ENCODE measurements at places on chromosomes 11 and 22.

DNA sequence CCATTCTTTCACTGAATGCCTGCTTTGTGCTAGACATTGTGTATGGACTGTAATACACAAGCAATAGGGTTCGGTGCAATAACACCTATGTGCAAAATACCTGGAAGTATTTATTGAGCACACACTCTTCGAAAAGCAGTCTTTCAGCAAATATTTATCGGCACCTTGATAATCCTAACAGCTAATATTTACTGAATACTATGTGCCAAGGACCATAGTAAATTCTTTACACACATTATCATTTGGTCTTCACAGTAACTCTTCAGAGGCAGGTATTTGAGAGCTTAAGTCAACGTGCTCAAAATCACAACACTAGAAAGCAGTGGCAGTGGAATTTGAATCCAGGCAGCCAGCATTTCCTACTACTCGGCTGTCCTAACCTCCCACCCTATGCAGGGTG, 2.2 kb downstream of the B3GNT6 start:
- no peak for DNase-seq
- H3K27ac ChIP-seq: no peak overlapping the region
- H3K4me3 ChIP-seq: no peak overlapping the region
- peaks cover 67% of the 10 kb centered on the region for H3K27me3 ChIP-seq
- H3K4me1 ChIP-seq: no peaks in the 10 kb centered on the region
- peaks cover 2% of the 10 kb centered on the region for H3K36me3 ChIP-seq

DNA sequence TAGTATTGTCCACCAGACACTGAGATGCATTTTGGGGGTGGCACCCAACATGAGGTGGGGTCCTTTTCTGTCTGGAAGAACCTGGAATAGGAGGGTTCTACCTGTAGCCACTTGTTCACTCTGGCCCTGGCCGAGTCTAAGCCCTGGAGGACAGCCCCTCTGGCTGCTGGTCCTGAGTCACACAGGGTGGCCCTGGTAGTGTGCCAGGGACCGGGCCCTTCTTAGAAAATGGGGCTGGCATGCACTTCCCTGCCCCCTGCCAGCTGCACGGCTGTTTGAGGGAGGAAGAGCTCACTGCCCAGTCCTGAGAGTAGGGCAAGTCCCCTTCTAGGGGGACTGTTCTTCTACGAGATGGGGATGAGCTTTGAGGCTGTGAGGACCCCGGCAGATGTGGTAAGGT, 2.2 kb downstream of the PLCB3 start:
- H3K27ac ChIP-seq: no peak overlapping the region
- H3K4me1 ChIP-seq: peaks cover 21% of the 10 kb centered on the region
- DNase-seq: no peak
- no peaks in the 10 kb centered on the region for H3K27me3 ChIP-seq
- H3K36me3 ChIP-seq: peaks cover 19% of the 10 kb centered on the region

DNA sequence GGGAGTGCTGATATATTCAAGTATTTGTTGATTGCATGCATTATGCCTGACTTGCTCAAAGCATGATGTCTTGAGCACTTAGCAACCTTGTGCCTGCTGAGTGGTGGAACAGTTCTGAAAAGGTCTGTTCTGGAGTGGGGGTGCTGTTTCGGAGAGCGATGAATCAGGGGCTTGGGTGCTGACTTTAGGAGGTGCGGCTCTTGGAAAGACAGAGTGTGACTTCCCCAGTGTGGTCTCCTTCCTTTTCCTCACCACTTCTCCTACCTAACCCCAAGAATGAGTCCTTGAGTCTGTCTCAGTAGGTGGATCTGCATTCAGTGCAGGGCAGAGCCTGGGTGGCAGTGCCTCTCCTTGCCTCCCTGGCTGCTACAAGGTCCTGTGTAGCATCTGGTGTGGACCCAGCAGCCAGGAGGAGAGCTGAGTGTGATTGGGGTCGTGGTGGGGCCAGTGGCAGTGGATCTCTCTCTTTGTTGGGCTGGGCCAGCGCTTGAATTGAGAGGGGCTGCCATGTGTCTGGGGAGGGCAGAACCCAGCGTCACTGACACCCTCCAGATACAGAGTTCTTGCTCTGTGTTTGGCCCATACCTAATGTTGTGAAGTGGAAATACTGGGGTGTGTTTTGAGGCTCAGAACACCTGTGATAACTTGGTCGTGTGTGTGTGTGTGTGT, 35.9 kb downstream of the ST3GAL4 start:
- no peaks in the 10 kb centered on the region for H3K27me3 ChIP-seq
- H3K4me1 ChIP-seq: peaks cover 17% of the 10 kb centered on the region
- DNase-seq: no peak
- no peaks in the 10 kb centered on the region for H3K36me3 ChIP-seq
- H3K4me3 ChIP-seq: no peak overlapping the region
- peak overlapping the region; percentile 26 for H3K27ac ChIP-seq

- H3K4me3 ChIP-seq: no peak overlapping the region
- DNase-seq: no peak
- no peaks in the 10 kb centered on the region for H3K4me1 ChIP-seq
- no peak overlapping the region for H3K27ac ChIP-seq
- peaks cover 8% of the 10 kb centered on the region for H3K27me3 ChIP-seq
- no peaks in the 10 kb centered on the region for H3K36me3 ChIP-seq
Measured at GRCh38 chr11:15927864-15928217, 428.5 kb downstream of the SOX6 start.

DNA sequence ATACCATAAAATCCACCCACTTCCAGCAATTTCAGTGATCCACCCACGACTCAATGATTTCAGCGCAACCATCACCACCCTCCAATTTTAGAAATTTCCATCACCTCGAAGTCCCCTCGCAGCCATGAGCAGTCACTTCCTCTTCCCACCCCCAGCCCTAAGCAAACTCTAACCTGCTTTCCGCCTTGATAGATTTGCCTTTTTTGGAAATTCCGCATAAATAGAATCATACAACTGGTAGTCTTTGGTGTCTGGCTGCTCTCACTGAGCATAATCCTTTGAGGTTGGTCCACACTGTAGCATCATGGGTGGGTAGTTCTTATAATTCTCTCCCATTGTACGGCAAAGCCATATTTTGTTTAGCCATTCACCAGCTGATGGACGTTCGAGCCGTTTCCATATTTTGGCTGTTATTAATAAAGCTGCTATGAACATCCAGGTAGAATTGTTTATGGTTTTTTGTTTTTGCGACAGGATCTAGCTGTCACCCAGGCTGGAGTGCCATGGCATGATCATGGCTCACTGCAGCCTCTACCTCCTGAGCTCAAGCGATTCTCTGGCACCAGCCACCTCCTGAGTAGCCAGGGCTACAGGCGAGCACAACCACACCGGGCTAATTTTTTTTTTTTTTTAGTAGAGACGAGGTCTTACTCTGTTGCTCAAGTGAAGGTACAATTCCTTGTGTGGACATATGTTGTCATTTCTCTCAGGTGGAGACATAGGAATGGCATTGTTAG, 16.0 kb downstream of the PIM3 start:
- DNase-seq: no peak
- H3K36me3 ChIP-seq: peaks cover 19% of the 10 kb centered on the region
- H3K4me3 ChIP-seq: no peak overlapping the region
- peaks cover 17% of the 10 kb centered on the region for H3K4me1 ChIP-seq

- no peak for DNase-seq
- no peak overlapping the region for H3K4me3 ChIP-seq
- H3K36me3 ChIP-seq: peaks cover 12% of the 10 kb centered on the region
- H3K27ac ChIP-seq: no peak overlapping the region
- H3K27me3 ChIP-seq: no peaks in the 10 kb centered on the region
- H3K4me1 ChIP-seq: peaks cover 17% of the 10 kb centered on the region
Measured at GRCh38 chr22:46678003-46678657, 57.9 kb downstream of the GRAMD4 start.

DNA sequence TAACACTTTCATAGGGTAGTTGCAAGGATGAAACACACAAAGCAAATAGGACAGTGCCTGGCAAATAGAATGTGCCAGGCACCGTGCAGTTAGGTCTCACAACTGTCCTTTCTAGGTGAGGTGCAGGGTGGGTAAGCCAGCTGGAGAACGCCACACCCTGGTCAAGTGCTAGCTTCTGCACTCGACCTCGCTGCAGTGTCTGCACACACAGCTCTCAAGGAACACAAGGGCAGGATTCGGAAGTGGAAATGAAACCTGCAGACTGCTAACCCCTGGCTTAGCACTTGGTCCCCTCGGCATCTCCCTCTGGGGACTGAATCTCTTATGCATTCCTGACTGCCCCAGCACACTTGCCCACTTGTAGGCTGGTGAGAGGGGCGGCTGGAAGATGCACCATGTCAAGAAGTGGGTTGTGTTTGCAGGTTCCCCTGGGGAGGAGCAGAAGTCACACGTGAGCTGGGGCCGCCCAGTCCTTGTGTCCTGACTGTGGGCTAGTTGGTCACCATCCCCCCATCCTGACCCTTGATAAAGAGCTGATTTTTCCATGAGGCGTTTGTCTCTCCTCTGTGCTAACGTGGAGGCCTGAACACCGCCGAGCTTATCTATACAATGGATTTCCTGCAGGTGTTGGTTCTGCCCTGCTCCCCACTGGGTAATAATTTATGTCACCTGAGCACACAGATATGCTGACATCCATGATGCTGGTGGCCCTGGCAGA, 89.0 kb downstream of the MICAL2 start:
- DNase-seq: no peak
- peak overlapping the region; percentile 98 for H3K27ac ChIP-seq
- H3K4me3 ChIP-seq: peak overlapping the region; percentile 85
- H3K27me3 ChIP-seq: no peaks in the 10 kb centered on the region
- H3K36me3 ChIP-seq: peaks cover 9% of the 10 kb centered on the region
- H3K4me1 ChIP-seq: peaks cover 54% of the 10 kb centered on the region

DNA sequence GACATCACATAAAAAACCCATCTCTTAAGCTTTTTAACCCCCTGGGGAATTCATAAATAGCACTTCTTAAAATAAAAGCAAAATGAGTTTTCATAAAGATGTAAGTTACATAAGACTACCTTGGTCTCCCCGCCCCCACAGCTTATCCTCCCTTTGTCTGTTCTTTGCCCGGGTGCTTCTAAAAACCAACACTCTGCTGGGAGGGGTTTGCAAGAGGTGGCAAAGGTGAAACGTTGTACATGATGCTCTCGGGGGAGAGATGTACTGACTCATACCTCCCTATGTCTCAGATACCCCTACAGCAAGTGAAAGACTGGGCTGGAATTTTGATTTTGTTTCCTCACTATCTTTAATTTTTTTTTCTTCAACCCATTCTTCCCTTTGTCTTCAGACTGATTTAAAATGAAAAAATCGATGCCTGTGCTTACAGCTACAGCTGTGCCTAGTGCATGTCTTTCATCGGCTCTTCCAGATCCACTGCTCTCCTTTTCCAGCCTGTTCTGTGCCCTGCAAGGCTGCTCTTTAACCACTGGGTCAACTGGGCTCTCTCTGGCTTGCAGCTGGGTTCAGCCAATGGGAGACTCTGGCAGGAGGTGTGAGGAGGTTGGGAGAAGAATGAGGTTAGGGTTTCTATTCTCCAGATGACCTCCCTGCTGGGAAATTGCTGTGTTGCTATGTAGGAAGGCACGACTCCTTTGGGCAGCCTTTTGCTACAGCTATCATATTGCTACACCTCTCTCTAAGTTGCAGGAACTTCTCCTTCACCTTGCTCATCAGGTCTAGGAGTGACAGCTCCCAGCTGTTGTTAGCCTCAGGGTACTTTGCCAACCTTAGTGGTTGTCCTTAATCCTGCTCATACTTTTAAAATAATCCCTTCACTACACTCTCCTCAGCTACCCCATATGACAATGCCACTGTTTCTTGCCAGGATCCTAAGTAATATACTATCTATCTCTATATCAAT, 266.5 kb downstream of the TENM4 start:
- no peak overlapping the region for H3K4me3 ChIP-seq
- no peak overlapping the region for H3K27ac ChIP-seq
- H3K4me1 ChIP-seq: no peaks in the 10 kb centered on the region
- H3K27me3 ChIP-seq: no peaks in the 10 kb centered on the region
- no peak for DNase-seq

GRCh38 chr11:95466416-95466815, 235.4 kb upstream of the SESN3 start:
- H3K4me3 ChIP-seq: no peak overlapping the region
- H3K36me3 ChIP-seq: peaks cover 2% of the 10 kb centered on the region
- H3K27me3 ChIP-seq: peaks cover 2% of the 10 kb centered on the region

DNA sequence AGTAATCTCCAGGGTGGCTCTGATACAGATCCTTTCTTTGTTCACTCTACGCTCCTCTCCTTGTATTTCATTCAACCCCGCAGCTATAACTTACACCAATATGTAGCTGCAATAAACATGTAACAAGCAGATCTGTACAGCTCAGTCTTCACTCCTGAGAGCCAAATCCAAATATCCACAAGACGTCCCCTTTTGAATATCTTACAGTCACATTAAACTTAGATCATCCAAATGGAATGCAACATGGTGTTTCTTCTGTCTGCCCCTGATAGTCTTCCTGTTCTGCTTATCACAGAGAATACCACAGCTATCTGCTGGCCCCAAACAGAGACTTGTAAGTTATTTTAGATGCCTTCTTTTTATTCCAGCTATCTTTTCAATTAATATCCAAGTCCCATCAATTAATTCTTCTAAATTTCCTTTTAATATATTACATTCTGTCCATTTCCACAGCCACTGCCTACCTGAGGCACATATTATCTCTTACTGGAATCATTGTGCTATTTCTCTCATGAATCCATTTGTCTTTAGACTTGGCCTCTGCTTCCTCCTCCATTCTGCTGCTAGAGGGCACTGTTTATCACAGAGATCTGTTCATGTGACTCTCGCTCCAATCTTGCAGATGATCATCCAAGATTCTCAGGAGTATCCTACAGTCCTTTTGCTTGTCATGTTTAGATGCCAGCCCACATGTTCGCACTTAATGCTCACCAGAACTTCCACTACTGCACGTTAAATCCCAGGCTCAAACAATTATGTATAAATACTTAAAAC, 908.6 kb downstream of the NTM start:
- H3K4me1 ChIP-seq: no peaks in the 10 kb centered on the region
- no peaks in the 10 kb centered on the region for H3K27me3 ChIP-seq
- no peak overlapping the region for H3K27ac ChIP-seq
- H3K36me3 ChIP-seq: no peaks in the 10 kb centered on the region

- H3K4me3 ChIP-seq: no peak overlapping the region
- no peaks in the 10 kb centered on the region for H3K4me1 ChIP-seq
- DNase-seq: no peak
- peaks cover 3% of the 10 kb centered on the region for H3K36me3 ChIP-seq
- H3K27me3 ChIP-seq: peaks cover 11% of the 10 kb centered on the region
Measured at GRCh38 chr11:105838668-105839384, 183.2 kb downstream of the MSANTD4 start.

DNA sequence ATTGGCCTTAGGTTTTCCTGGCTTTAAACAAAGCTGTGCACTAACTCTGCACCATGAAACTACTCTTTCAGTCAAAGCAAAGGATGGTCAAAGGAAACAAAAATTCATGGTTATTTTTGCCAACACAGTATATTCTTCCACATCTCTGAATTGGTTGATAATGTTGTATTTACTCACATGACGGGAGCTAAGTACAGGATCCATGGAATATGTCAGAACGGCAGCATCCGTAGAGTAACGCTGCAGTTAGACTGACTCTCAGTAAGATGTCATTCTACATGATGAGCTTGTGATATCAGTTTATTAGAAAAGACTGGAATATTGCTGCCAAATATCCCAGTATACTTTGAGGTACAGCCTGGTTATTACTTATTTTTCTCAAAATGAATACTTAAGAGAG, 172.1 kb downstream of the PGR start:
- H3K27ac ChIP-seq: no peak overlapping the region
- no peaks in the 10 kb centered on the region for H3K4me1 ChIP-seq
- H3K4me3 ChIP-seq: no peak overlapping the region

- H3K36me3 ChIP-seq: peaks cover 91% of the 10 kb centered on the region
- H3K27ac ChIP-seq: peak overlapping the region; percentile 97
- no peaks in the 10 kb centered on the region for H3K27me3 ChIP-seq
- DNase-seq: no peak
Measured at GRCh38 chr22:36369922-36370791, 17.6 kb downstream of the MYH9 start.

All from effector memory CD8-positive, alpha-beta T cell (primary cell).